Left colon (tissue), 2 donors: ENCODE measurements at places on chromosomes 4 and X. TPM values are rescaled to one million over a fixed set of nuclear protein-coding genes. Genes with fewer than 3 reads are reported as not detected.

GRCh38 chrX:47224266-47224895 is 5.9 kb downstream of the CDK16 start:
- no peak for DNase-seq

DNA sequence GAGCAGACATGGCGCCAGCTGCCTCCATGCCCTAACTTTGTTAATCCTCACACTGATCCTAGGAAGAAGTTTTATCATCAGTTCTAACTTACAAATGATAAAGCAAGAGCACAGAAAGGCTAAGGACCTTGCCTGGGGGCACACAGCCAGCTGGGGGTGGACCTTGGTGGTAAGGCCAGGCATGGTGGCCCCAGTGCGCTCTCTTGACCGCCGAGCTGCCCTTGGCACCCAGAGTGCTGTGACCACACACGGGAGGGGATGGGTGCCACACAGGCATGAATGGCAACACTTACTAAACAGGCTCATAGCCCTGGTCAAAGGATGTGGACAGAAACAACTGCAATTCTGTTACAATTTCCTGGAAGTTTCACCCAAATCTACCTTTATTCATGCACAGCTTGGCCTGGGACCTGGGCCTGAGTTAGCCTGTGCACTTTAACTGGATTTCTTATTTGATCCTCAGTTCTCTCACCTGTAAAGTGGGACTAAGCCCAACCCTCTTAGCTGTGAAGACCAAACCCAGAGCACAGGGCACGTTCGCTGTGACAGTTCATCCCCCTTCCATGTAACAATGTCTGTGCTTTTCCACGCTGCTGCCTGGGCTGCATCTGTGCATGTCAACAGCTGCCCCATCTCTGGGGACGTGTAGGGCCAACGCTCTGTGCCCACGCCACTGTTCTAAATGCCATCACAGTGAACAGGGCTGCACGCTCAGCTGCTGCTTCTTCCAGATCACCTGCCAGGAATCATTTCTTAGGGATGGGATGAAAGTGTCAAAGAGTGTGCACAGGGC is 44.8 kb downstream of the ACOX3 start:
- DNase-seq: no peak

GRCh38 chr4:20313237-20314030 is 61.7 kb downstream of the SLIT2 start:
- DNase-seq: peak; percentile 28

The EOLA1 gene
- total RNA-seq: 37.2 TPM

- no peak for DNase-seq
Measured at GRCh38 chrX:39931529-39932282, 166.1 kb downstream of the BCOR start.

The DTHD1 gene
- total RNA-seq: 0.18 TPM

DNA sequence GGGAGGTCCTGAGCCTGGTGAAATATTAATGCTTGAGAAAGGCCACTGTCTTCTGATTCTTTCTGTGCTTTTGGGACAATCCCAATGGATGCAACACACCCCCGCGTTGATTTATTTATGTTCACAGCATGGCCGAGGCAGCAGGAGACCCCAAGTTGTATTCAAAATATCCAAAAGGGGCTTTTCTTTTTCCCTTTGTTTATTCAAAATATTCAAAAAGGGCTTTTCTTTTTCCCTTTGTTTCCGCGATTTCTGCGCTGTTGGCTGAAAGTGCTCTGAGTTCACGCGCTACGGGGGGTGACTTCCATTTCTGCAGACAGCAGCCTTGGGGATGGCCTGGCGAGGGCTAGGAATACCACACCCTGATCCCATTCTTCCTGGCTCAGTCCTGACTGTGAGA is 59.5 kb upstream of the PPP2R3B start:
- DNase-seq: peak; percentile 13

DNA sequence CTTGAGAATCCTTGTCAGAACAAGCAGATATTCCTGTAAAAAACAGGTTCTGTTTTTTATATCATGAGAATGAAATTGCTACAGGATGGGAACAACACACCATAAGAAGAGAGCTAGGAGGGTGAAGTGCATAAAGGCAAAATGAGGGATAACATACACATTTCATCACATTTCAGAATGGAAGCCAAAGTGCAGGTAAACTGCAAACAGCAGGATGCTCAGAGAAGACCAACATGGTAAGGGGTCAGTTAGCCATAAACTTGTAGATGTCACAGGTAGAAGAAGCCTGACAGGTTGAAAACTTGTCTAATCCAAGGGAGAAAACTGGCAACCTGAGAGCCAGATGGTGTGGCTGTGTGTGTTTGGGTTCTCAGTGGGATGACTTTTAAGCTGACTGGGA is 88.9 kb upstream of the FAT1 start:
- DNase-seq: no peak

DNA sequence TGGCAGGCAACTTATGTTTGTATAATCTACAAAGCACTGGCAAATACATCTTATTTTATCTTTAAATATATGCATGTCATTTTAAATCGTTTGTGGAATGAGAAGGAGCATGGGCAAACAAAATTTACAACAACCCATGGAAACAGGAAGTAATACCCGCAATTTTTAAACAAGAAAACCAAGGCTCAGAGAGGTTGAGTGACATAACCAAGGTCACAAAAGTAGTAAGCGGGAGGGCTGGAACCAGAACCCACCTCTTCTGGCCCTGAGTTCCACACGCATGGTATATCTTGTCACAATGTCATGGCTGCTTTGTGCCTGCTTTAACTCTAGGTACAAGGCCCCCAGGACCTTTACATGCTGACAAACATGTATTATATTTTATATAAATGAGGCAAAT is 52.9 kb downstream of the SLC7A11 start:
- no peak for DNase-seq

DNA sequence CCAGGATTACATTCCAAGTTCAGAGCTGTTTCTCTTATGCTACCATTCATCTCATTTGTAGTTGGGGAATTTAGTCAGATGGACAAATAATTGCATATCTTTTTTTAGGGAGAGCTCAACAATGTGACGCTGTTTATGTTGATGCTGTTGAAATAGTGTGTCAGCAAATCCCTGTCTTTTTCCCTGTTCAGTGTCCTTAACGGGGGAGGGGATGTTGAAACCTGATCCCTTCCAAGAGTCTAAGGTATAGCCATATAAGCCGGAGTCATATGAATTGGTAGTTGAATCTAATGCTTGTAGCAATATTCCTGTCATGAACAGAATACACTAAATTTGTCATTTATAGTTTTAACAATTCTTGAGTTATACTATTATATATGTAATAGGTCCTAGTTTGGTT is 293.5 kb upstream of the FAT1 start:
- DNase-seq: no peak

GRCh38 chr4:26106776-26107175 is 192.8 kb downstream of the SMIM20 start:
- no peak for DNase-seq

The PPARGC1A gene
- 76.0 TPM for total RNA-seq

The BMP3 gene
- total RNA-seq: 27.0 TPM

GRCh38 chr4:145565328-145565727 is 53.9 kb upstream of the MMAA start:
- no peak for DNase-seq
